BE2C (cell line): ENCODE measurements at places on chromosomes 6 and 20.

DNA sequence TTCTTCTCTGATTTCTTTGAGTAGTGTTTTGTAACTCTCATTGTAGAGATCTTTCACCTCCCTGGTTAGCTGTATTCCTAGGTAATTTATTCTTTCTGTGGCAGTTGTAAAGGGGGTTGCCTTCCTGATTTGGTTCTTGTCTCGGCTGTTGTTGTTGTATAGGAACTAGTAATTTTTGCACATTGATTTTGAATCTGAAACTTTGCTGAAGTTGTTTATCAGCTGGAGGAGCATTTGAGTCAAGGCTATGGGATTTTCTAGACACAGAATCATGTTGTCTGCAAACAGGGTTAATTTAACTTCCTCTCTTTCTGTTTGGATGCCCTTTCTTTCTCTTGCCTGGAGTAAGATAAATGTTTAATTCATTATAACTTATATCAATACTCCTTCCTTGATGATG is 86.4 kb downstream of the OLIG3 start:
- DNase-seq = no peak

- no peak for DNase-seq
Observed at GRCh38 chr6:128605961-128606360, 85.6 kb upstream of the PTPRK start.

- DNase-seq = no peak
Observed at GRCh38 chr6:53239526-53239925, 90.9 kb upstream of the GCM1 start.

DNA sequence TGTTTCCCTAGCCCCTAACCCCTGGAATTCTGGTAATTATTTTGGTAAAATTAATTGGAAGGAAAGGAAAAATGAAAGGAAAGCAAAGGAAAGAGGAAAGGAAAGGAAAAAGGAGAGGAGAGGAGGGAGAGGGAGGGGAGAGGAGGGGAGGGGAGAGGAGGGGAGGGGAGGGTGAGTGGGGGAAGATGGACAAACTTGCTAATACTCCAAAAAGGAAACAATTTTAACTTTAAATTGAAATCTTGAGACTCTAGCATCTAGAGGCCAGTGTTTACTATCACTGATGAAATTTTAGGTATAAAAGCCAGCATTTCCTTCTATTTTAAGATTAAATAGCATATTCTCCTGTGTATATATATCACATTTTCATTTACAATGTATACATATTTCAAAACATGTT is 156.5 kb downstream of the COL12A1 start:
- DNase-seq = no peak

DNA sequence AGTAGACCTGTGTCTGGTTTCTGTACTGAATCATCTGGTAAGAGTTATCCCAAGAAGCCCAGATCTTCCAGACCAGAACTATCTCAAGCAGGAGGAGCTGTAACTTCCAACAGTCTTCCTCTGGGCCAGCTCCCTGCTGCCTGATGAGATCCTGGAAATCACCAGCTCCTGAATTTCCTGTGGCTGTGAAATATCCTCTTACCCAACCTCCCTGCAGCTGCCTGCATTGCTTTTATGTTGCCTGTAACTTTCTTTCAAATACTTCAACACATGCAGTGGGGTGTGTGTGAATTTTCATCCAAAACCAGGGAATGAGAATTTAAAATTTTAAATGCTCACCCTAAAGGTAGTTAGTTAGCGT is 160.5 kb upstream of the LAMP5 start:
- DNase-seq = no peak

- DNase-seq = no peak
Observed at GRCh38 chr6:125054331-125054730, 92.1 kb downstream of the RNF217 start.

DNA sequence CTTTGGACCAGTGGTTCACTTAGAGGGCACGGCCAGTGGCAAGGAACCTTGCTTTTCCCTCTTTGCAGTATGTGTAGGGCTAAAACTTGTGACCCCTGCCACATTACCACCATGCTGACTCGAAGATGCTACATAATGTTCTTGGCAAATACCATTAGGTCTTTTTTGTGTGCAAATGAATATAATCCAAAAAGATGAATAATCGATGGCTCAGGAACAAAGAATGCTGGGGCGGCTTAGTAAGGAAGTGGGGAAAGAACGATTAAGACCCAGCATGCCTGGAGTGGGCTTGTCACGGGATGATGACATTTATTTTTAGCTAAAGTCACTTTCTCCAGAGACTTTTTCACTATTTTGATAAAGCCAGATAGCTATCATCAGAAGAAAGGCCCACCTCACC is 23.1 kb downstream of the CMTR1 start:
- no peak for DNase-seq

- no peak for DNase-seq
Observed at GRCh38 chr6:166486536-166486880, 100.0 kb downstream of the RAMACL start.

DNA sequence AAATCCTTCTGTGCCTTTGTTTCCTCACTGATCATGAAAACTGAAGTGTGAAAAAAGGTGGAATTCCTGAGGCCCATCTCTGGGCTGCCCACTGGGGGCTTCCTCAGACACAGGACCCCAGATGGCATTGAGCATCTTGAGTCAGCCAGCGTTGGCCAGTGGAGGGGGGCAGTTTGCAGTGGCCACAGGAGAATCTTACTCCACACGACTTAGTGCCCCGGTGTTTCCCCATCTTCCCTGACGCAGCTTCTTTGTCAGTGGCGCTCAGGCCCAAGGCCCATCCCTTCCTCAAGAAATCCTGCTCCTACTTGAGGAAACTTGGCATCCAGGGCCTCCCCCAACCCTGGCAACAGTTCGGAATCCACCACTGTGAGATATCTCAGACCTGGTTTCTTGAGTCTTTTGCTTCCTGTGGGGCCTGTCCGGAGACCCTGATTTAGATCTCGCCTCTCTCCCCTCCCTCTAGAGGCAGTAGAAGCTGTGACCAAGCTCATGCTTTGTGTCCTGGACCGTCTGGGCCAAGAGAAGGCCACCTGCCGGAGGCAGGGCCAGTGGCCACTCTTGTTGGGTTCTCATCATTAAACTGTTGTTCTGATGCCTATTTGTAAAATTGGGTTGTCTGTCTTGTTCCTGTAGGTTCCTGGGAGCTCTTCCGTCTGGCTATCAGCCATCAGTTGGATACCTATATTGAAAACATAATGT is 20.2 kb upstream of the DLGAP4 start:
- DNase-seq = no peak

DNA sequence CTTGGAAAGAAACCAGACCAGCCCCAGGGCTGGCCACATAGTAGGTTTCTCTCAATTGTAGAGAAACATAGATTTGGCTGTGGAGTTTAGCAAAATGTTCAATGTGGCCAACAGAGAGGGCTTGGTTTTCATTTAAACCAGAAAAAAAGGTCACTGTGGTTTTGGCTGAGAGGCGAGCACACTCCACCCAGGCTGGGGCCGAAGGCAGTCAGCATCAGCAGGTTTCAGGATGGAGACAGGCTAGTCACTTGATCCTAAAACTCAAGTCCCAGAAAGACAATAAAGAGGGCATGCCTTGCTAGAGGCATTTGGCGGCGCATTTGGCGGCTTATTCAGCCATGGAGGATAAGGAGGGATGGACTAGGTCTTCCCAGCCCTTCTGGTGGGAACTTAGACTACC is 73.1 kb downstream of the PRND start:
- no peak for DNase-seq

DNA sequence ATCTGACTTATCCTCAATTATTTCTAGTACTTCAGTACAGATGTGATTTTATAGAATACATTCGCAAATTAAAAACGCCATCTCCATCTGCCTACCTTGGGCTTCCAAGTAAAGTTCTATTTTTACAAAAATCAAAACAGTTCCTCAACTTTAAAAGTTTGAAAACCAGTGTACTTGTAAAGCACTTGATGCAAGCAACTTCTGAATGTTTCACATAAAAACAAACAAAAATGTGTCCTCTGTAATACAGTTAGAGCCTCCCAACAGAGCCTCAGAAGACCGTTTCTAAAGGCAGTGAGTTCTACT is 384 bp upstream of the MANEA start:
- no peak for DNase-seq

DNA sequence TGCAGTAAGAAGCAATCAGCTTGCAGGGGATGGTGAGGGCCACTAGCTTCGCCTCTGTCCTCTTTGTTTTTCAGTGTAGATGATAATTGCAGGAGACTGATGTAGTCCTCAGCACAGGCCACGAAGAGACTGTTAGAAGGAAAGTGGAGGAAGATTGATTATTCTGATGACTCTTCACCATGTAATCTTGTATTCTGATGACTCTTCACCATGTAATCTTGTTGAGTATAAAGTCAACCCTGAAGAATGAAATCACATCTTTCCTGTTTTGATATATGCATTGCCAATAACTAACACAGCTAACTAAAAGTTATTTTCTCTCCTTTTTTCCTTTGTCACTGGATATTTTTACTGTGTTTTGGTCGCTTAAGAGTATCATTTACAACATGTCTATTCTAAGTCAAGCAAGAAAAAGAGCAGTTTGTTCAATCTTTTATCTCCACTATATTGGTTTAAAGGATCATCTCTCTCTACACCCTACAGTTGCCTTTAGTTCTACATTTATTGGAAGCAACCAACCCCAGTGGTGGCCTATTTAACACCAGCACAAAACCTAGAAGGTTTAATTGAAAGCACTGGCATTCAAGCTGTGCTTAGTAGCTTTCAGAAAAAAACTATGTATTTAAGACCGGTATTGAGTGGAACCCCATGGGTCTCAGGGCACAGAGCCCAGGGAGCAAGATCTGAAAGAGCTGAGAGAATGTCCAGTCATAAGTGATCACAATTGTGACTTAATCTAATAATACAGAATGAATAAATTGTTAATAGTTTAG is 107.2 kb upstream of the BTBD3 start:
- DNase-seq = no peak

DNA sequence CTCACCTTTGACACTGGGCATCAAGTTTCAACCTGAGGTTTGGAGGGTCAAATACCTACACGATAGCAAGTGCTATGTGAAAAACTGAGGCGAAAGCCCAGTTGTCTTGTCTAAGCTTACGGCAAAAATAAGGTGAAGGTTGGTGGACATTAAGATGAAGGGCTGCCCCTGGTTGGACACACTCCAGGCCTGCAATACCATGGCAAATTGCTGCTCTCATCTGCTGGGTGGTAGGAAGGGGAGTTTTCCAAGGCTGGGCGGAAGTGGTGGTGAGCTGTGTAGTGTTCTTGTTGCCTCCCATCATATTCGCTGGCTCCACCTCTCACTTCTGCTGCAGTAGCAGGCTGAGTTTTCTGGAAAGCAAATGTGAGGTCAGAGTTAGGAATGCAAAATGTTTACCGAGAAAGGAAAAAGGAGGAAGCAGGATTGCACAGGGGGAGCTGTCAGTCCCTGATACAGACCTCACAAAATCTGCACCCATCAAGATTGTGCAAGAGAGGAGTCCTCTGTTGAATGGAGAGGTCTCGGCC is 33.7 kb downstream of the SCP2D1 start:
- DNase-seq = no peak

- no peak for DNase-seq
Observed at GRCh38 chr6:168179133-168179532, 100.1 kb upstream of the FRMD1 start.

GRCh38 chr6:3900744-3901336 is 51.7 kb downstream of the FAM50B start:
- no peak for DNase-seq

DNA sequence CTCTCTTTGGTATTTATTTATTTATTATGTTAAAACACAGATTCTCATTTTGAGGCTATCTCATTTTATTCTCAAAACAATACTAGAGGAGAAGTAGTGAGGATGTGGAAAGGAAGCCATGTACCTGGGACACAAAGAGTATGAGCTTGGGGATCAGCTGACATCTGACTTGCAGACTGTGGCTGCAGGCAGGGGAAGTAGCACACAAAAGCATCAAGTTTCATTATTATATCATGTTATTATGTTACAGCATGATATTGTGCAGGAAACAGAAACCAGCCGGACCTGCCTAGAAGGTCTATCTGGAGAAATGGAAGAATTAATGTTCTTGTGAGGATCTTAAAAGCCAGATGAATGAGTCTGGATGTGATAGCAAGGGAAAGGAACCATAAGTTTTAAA is 248.2 kb downstream of the KHDC1L start:
- DNase-seq = no peak

GRCh38 chr6:85273870-85274269 is 176.0 kb upstream of the NT5E start:
- no peak for DNase-seq

DNA sequence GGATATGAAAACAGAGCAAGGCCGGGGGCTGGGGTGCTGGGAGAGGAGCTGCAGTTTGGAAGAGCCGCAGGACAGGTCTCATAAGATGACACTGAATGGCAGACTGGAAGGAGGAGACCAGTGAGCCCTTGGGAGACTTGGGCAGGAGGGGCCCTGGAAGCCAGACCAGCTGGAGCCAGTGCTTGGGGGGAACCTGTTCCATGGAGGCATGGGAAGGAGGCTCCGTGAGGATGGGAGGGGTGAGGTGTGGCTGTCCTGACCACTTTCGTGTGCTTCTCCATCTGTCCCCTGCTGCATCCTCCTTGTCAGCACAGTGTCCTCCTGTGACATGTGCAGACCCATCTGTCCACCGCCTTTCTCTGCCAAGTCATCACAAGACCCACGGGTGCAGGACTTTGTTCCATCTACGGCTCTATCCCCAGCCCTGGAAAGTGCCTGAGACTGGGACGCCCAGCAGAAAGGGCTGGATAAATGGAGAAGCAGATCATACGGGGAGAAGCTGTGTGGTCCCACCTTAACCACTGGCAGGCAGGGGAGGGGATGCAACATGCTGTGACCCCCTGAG is 84.8 kb upstream of the MPC1 start:
- DNase-seq = no peak

- no peak for DNase-seq
Observed at GRCh38 chr20:15889061-15889460, 684.2 kb downstream of the KIF16B start.

- no peak for DNase-seq
Observed at GRCh38 chr6:163336961-163337360, 77.6 kb upstream of the QKI start.

DNA sequence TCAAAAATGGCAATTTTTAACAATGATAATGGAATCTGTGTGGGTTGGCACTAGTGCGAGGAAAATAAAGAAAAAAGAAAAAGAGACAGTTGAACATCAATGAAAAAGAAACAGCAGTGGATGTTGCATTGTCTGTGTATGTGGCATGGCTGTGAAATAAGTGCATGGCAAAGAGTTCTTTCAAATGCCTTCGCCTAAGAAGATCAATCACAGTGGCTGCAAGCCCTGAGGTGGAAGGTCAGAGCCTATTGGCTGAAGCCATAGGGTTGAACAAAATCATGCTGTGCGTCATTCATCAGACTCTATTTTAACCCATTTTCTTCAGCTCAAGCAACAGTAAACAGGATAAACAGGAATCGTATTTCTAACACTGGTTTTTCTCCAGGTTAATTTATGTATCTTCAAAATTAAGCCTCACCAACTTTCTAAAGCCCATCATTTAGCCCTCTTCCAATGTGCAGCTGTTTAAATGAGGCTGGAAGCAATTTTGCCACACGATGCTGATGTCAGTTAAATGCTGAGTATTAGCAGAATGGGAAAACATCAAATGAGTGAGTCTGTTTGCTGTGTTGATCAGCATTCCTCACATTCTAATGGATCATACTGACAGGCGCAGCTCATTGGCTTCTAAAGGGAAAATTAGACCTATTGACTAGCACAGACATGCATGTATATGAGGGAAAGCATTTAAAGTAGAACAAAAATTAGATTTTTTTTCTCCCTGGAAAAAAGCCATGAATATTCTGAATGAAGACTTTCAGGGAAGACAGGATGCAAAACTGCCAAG is 955.9 kb upstream of the EYS start:
- DNase-seq = no peak

- no peak for DNase-seq
Observed at GRCh38 chr6:118134206-118134605, 227.1 kb downstream of the SLC35F1 start.

GRCh38 chr6:102458990-102459389 is 1065.5 kb downstream of the GRIK2 start:
- DNase-seq = no peak
